ENCODE measurements at places on chromosomes 1 and 21. TPM values are rescaled to one million over a fixed set of nuclear protein-coding genes. Genes with fewer than 3 reads are reported as not detected.
A peak's percentile ranks its signal among the peaks of the same experiment; 100 is the strongest.

The SYCP1 gene
- not detected for total RNA-seq

- no peak overlapping the region for H3K4me3 ChIP-seq
- DNase-seq = no peak
- no peaks in the 10 kb centered on the region for H3K36me3 ChIP-seq
- H3K27me3 ChIP-seq = no peaks in the 10 kb centered on the region
Measured at GRCh38 chr1:21559788-21560567, 50.8 kb downstream of the ALPL start.

- no peak overlapping the region for H3K4me3 ChIP-seq
- H3K36me3 ChIP-seq = no peaks in the 10 kb centered on the region
- DNase-seq = no peak
- H3K4me1 ChIP-seq = peaks cover 15% of the 10 kb centered on the region
- H3K27ac ChIP-seq = no peak overlapping the region
Measured at GRCh38 chr1:231411036-231411531, 11.0 kb downstream of the EGLN1 start.

DNA sequence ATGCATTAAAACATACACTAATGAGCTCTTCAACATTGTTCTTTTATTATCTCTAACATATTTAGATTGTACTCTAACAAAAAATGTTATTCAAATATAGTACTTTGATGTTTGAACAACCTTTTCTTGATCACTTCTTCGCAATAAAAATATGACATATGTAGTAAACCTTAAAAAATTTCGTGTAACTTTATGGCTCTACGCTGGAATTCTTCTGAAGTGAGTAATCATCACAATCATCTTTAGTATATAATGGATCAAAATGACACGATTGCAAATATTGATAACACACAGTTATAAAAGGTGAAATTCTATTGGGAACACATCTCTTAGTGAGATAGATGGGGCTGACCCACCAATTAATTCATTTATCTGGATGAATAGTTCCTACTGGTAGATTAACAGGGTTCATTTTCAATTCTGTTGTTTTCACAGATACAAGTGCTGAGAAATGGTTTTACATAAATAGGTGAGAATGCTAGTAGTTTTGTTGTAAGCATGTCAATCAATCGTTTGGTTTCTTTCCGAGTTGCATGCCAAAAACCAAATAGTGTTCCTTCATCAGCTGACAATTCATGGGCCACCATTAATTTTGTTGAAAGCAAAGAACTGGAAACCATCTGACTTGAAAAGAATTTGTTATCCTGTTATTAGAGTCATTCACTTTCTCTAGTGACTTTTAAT lies 1.5 kb upstream of the ZMPSTE24 start:
- no peak for DNase-seq
- no peak overlapping the region for H3K27ac ChIP-seq
- H3K27me3 ChIP-seq = no peaks in the 10 kb centered on the region
- no peaks in the 10 kb centered on the region for H3K36me3 ChIP-seq
- peak overlapping the region; percentile 71 for H3K4me3 ChIP-seq

- DNase-seq = no peak
- no peaks in the 10 kb centered on the region for H3K36me3 ChIP-seq
- H3K4me3 ChIP-seq = no peak overlapping the region
- H3K27me3 ChIP-seq = no peaks in the 10 kb centered on the region
Measured at GRCh38 chr1:212728606-212729005, 29.0 kb upstream of the BATF3 start.

- peak overlapping the region; percentile 80 for H3K27ac ChIP-seq
- no peak overlapping the region for H3K4me3 ChIP-seq
- peaks cover 10% of the 10 kb centered on the region for H3K4me1 ChIP-seq
- DNase-seq = no peak
Measured at GRCh38 chr1:210235363-210236053, 2.9 kb downstream of the SERTAD4 start.

The SRGAP2C gene
- 37.5 TPM for total RNA-seq

GRCh38 chr21:39066829-39067780 lies 116.1 kb downstream of the PSMG1 start:
- H3K27ac ChIP-seq = no peak overlapping the region
- DNase-seq = no peak
- H3K4me3 ChIP-seq = no peak overlapping the region
- no peaks in the 10 kb centered on the region for H3K27me3 ChIP-seq
- no peaks in the 10 kb centered on the region for H3K36me3 ChIP-seq

DNA sequence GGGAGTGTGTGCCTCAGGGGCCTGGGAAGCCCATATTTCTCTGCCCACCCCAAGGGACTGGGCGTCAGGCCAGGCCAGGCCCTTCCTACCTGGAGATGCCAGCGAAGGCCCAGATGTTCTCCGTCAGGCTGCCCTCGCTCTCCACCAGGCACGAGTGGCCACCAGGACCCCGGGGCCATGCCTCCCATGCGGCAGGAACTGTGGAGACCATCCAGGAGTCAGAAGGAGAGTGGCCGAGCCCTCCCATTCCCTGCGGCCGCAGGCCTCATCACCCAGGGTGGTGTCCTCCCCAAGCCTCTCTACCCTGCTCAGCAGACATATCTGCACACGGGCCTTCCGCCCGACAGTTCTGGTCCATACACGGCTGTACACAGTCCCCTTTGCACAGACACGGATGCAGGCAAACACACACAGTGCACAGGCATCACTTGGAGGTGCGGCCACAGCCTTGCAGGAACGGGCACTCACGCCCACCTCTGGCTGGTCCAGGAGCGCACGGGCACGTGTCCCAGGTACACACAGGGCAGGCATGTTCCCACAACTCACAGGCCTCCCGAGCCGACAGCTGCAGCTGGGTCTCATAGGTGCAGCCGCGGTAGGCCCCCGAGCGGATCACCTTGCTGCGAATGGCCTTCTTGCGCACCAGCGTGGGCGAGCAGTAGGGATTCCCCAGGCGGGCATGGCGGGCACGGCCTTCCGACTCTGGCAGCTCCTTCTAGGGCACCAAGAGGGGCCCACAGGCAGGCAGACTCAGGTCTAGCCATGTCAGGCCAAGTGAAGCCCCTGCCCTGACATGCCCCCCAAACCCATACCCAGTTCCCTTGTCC lies 5.9 kb upstream of the KIF17 start:
- no peaks in the 10 kb centered on the region for H3K4me1 ChIP-seq
- no peaks in the 10 kb centered on the region for H3K36me3 ChIP-seq
- no peak overlapping the region for H3K4me3 ChIP-seq
- no peak overlapping the region for H3K27ac ChIP-seq
- no peaks in the 10 kb centered on the region for H3K27me3 ChIP-seq
- peak; percentile 34 for DNase-seq

All from ovary (tissue), 10 donors.